Type B pancreatic cell (in vitro differentiated cells): ENCODE measurements at places on chromosomes 6 and 20. TPM values are rescaled to one million over a fixed set of nuclear protein-coding genes. Genes with fewer than 3 reads are reported as not detected.

TPX2 gene
- total RNA-seq, result 45.0 and 130 TPM in 2 replicates

DNA sequence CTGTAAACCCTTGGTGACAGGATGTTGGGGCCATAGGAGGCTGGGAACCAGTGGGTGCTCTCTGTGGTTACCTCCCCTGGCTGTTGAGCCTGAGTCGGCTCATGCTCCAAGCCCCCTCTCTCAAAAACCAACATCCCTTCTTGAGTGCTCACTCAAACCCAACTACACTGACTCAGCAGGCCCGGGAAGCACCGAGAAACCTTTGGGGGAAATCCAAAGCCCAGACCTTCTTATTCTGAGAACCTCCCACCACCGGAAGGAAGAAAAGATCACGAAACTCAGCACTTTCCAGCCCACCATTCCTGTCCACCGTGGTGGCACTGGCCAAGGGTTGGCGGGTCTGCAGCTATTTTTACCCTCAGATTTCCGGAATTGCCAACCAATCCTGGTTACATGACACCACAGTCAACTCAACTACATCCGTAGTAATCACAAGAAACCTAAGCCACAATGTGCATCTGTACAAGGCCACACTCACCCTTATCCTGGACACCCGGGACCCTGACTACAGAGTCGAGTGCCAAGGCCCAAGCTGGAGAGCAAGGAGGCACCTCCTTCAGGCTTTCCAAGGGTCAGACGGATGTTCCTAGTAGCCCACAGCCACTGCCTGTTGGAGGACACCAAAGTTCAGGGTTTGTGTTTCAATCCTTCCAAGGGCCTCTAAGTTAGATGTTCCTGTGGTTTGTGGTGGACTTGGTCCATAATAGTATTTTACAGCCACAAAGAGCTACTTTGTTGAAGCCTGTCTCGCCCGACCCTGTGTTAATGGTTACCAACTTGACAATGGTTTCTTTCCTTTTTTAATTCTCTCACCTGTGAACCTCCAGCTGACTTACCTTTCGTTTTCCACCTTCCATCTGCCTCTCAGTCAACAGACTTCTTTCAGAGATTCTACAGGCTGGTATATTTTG, 317.0 kb downstream of the CDC5L start:
- H3K27me3 ChIP-seq, result peaks cover 3% of the 10 kb centered on the region
- no peak overlapping the region for H3K27ac ChIP-seq
- no peaks in the 10 kb centered on the region for H3K4me1 ChIP-seq
- DNase-seq, result no peak
- H3K36me3 ChIP-seq, result peaks cover 3% of the 10 kb centered on the region
- H3K4me3 ChIP-seq, result no peak overlapping the region

DNA sequence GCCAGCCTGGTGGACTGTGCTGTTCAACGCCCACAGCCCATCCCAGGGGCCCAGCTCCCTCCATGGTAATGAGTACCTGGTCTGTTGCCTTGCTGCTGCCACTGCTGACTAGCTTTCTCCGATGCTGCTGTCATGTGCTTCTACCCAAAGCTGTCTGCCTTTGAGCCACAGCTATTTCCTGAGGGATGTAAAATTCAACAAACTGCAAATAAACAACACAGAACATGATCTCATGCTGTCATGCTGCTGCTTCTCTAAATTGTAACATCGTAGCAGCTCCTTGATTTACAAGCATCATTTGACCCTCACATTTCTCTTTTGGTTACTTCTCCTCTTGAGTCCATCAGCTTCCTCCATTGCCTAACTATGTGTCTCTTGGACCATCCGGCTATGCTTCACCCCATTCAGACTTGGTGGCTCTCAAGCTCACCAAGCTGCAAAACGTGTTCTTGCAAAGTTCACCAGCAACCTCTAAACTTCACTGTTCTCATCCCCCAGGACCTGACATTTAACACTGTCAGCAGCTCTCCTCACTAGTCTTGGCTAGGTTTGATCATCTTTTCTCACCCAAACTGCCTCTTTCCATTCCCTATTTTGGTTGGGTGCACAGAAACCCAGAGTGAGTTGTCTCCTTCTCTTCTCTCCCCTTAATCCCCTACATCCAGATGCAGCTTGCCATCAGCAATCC, 54.6 kb downstream of the FYN start:
- H3K36me3 ChIP-seq, result peaks cover 10% of the 10 kb centered on the region
- peaks cover 22% of the 10 kb centered on the region for H3K4me1 ChIP-seq
- H3K4me3 ChIP-seq, result no peak overlapping the region
- H3K27me3 ChIP-seq, result no peaks in the 10 kb centered on the region
- DNase-seq, result no peak
- peak overlapping the region; percentile 15 for H3K27ac ChIP-seq

GRCh38 chr20:17505636-17506517, 25.3 kb downstream of the BFSP1 start:
- no peaks in the 10 kb centered on the region for H3K36me3 ChIP-seq
- H3K4me1 ChIP-seq, result no peaks in the 10 kb centered on the region
- peak overlapping the region; percentile 91 for H3K4me3 ChIP-seq
- DNase-seq, result no peak
- H3K27ac ChIP-seq, result no peak overlapping the region

PROKR2 gene
- 4.8 and 5.9 TPM in 2 replicates for total RNA-seq

RGL2 gene
- 128 and 176 TPM in 2 replicates for total RNA-seq

- DNase-seq, result no peak
- H3K4me3 ChIP-seq, result no peak overlapping the region
- no peak overlapping the region for H3K27ac ChIP-seq
- peaks cover 7% of the 10 kb centered on the region for H3K4me1 ChIP-seq
- H3K36me3 ChIP-seq, result peaks cover 32% of the 10 kb centered on the region
Measured at GRCh38 chr6:108222504-108222903, 38.3 kb downstream of the SNX3 start.

DNA sequence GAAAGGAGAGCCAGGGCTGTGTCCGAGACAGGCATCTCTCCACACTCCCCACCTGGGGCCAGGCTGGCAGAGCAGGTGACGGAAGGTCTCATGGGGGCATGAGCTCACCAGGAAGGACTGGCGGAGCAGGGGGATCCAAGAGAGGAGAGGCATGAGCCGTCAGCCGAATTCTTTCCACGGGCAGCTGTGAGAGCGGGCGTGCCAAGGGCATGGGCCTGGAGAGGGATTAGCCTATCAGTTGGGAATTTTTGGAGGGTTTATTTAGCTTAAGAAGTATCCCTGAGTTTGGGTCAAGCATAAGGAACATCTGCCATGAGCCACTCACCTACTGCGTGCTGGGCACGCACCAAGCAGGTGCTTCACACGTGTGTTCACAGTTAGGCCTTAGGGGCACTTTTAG, 60.2 kb upstream of the ZNFX1 start:
- H3K4me3 ChIP-seq, result no peak overlapping the region
- H3K27ac ChIP-seq, result no peak overlapping the region
- H3K36me3 ChIP-seq, result no peaks in the 10 kb centered on the region
- no peak for DNase-seq

GRCh38 chr6:168554898-168555617, 114.1 kb downstream of the SMOC2 start:
- H3K4me3 ChIP-seq, result no peak overlapping the region
- DNase-seq, result no peak
- peaks cover 12% of the 10 kb centered on the region for H3K4me1 ChIP-seq
- H3K27ac ChIP-seq, result no peak overlapping the region

SRMS gene
- total RNA-seq, result not detected in 2 replicates

DNA sequence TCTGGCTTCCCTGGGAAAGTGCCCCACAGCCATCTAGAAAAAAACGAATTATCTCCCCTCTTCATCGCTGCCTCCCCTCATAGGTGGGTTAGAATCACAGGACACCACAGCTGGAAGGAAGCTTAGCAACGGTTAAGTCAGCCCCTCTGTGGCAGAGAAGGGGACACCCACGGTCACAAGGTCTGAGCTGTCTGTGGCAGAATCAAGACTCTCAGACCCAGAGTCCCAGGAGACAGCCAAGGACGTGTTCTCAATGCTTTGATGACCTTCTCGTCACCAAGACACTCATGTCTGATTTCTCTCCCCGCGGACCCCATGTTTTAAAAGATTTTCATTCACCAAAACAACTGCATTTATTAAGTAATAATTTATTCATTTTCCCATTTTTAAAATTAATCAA, 221.5 kb downstream of the NRN1 start:
- no peak for DNase-seq
- peaks cover 12% of the 10 kb centered on the region for H3K4me1 ChIP-seq
- H3K36me3 ChIP-seq, result peaks cover 4% of the 10 kb centered on the region
- H3K27me3 ChIP-seq, result peaks cover 43% of the 10 kb centered on the region
- H3K27ac ChIP-seq, result no peak overlapping the region

DNA sequence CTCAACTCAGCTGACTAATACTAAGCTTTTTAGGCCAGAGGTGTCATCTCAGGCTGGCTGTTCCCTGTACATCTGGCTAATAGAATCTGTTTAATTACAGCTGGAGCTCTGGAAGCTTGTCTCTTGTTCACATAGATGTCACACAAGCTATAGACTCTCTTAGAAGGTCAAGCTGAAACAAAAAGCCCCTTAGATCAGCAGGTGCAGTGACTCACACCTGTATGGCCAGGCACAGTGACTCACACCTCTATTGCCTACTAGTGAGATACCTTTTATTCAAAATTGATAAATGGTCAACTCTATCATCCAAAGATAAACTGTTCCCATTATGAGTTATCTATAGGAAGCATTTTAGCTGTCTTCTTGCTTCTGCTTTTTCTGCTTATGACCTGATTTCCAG, 29.9 kb upstream of the MTHFD1L start:
- DNase-seq, result no peak
- no peaks in the 10 kb centered on the region for H3K27me3 ChIP-seq
- no peaks in the 10 kb centered on the region for H3K4me1 ChIP-seq
- H3K27ac ChIP-seq, result no peak overlapping the region

GRCh38 chr20:6595704-6596103, 171.8 kb upstream of the BMP2 start:
- peak overlapping the region; percentile 5 for H3K27ac ChIP-seq
- H3K36me3 ChIP-seq, result no peaks in the 10 kb centered on the region
- DNase-seq, result no peak
- H3K4me3 ChIP-seq, result peak overlapping the region; percentile 1
- peaks cover 27% of the 10 kb centered on the region for H3K4me1 ChIP-seq
- peaks cover 39% of the 10 kb centered on the region for H3K27me3 ChIP-seq

CD24 gene
- total RNA-seq, result 807 and 1,512 TPM in 2 replicates

DNA sequence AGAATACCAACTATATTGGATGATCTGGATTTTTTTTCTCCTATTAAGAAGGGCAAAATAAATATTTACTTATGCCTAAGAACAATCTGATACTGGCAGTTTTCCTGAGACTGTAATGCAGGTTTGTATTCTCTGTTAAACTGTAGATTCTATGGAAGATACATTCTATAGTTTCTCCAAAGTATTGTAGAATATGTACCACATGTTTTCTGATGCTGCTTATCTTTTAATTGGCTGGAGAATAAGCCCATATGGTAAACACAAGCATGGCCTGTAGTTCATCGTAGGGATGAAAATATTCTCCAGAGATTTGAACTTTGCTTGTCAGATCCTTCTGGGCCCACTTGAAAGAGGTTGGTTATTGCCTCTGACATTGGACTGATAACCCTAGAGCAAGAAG, 99.1 kb downstream of the CENPW start:
- no peaks in the 10 kb centered on the region for H3K4me1 ChIP-seq
- no peaks in the 10 kb centered on the region for H3K27me3 ChIP-seq
- H3K27ac ChIP-seq, result no peak overlapping the region
- H3K36me3 ChIP-seq, result peaks cover 3% of the 10 kb centered on the region
- H3K4me3 ChIP-seq, result no peak overlapping the region
- no peak for DNase-seq

GRCh38 chr6:22141241-22141745, 155.5 kb downstream of the PRL start:
- no peak overlapping the region for H3K27ac ChIP-seq
- no peak overlapping the region for H3K4me3 ChIP-seq
- H3K4me1 ChIP-seq, result peaks cover 29% of the 10 kb centered on the region
- H3K27me3 ChIP-seq, result no peaks in the 10 kb centered on the region
- DNase-seq, result no peak

MCHR2 gene
- not detected in 2 replicates for total RNA-seq

SSTR4 gene
- not detected in 2 replicates for total RNA-seq

DNA sequence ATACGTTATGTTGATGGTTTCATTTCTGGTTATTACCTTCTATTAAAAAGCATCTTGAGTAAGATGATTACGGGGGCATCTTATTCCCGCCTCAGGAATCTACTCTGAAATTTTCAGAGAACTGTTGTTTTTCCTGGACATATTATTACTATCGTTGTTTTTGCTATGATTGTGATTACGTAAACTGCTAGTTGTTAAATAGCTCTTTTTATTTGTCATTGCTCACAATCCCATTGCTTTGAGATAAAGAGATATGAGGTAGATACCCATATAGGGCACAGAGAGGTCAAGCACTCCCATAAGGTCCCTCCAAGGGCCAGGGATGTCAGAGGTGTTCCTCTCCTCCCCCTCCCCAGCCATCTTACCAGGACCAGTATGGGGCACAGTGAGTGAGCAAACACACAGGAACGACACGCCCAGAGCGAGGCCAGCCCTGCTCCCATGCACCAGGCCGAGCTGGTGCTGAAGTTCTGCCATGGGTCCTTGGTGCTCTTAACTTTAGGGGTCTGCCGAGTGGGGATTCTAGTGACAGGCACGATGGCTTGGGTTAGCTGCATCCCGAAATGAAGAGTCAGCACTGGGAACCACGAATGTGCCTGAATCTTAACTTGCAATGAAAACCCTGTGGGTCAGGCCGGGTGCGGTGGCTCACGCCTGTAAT, 49.9 kb downstream of the PRDM1 start:
- H3K36me3 ChIP-seq, result no peaks in the 10 kb centered on the region
- no peaks in the 10 kb centered on the region for H3K27me3 ChIP-seq
- H3K4me3 ChIP-seq, result no peak overlapping the region
- no peak for DNase-seq
- no peak overlapping the region for H3K27ac ChIP-seq

- DNase-seq, result no peak
- peaks cover 14% of the 10 kb centered on the region for H3K27me3 ChIP-seq
- no peaks in the 10 kb centered on the region for H3K36me3 ChIP-seq
- H3K27ac ChIP-seq, result peak overlapping the region; percentile 17
- H3K4me3 ChIP-seq, result no peak overlapping the region
Measured at GRCh38 chr20:59242714-59243626, 57.4 kb upstream of the EDN3 start.

SIRPB1 gene
- total RNA-seq, result 0.95 and 1.0 TPM in 2 replicates

GRCh38 chr6:113488061-113488460, 369.1 kb upstream of the MARCKS start:
- no peak overlapping the region for H3K27ac ChIP-seq
- DNase-seq, result no peak
- no peaks in the 10 kb centered on the region for H3K27me3 ChIP-seq
- peaks cover 6% of the 10 kb centered on the region for H3K4me1 ChIP-seq

DNA sequence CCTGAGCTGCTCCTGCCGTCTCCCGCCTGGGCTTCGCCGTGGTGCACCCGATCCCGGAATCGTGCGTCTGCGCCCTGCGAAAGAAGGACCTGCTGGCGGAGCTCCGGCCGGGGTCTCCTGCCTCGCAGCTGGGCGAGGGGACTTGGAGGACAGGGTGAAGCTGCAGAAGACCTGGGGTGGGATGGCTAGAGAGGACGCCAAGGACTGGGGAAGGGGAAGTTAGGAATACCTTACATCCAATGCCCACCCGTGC, 150.2 kb downstream of the PRL start:
- H3K27me3 ChIP-seq, result no peaks in the 10 kb centered on the region
- H3K4me3 ChIP-seq, result no peak overlapping the region
- no peaks in the 10 kb centered on the region for H3K36me3 ChIP-seq
- no peak overlapping the region for H3K27ac ChIP-seq

GRCh38 chr20:40314278-40314677, 374.8 kb downstream of the MAFB start:
- no peak overlapping the region for H3K27ac ChIP-seq
- no peak for DNase-seq
- peaks cover 4% of the 10 kb centered on the region for H3K4me1 ChIP-seq
- H3K4me3 ChIP-seq, result no peak overlapping the region
- no peaks in the 10 kb centered on the region for H3K36me3 ChIP-seq
